Astrocyte of the hippocampus (primary cell): ENCODE measurements at places on chromosomes 11 and 22.
A peak's percentile ranks its signal among the peaks of the same experiment; 100 is the strongest.

GRCh38 chr11:80007616-80008015, 566.8 kb upstream of the TENM4 start:
- peak; percentile 63 for DNase-seq

DNA sequence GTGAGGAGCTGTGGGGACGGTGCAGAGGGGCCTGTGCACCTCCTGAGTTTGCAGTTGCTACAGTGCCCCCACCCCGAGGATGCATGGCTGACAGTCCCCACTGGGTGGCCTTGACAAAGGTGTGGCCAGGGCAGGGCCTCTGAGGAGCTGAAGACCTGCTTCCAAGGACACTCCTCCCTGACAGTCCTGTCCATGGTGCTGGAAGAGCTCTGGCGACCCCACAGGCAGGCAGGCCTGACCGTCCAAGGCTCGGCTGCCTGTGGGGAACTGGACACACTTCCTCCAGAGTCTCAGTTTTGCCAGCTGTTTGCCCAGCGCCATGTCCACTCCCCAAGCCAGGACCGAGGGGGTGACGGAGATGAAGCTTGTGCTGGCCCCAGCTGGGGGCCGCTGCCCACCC, 32.7 kb downstream of the BRSK2 start:
- DNase-seq: peak; percentile 42

DNA sequence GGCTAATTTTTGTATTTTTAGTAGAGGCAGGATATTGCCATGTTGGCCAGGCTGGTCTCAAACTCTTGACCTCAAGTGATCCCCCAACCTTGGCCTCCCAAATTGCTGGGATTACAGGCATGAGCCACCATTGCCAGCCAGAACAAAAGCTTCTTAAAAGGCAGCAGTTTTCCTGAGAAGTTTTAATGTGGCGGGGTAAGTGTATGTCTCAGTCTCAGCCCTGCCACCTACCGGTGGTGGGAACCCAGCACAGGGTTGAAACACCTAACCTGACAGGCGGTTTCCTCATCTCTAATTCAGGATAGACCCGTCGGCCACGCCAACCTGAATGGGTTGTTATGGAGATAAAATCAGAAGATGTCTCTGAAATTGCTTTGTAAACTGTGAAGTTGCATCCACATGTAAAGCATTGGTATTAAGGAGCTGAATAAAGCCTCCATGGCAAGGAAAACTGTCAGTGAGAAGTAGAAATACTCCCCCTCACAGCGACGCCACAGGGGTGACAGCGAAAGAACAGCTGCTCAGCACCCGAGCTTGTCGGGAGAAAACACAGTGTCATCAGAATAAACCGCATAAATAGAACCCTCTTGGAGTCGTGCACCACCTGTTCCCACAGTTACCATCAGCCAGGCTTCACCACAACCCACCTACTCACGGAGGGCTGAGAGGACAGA, 165.9 kb upstream of the NCAM1 start:
- peak; percentile 47 for DNase-seq

GRCh38 chr11:65135633-65136145, 1.4 kb upstream of the SYVN1 start:
- DNase-seq: no peak

- DNase-seq: peak; percentile 95
These were observed at the start of gene TENM4 for GRCh38 chr11:79440571-79441460. Gene TENM4, minus strand, starts transcription at chr11:79441030. Its CDS starts 371,086 bp downstream, at chr11:79069944.

GRCh38 chr11:93484716-93485115, 58.5 kb downstream of the SMCO4 start:
- DNase-seq: peak; percentile 24

DNA sequence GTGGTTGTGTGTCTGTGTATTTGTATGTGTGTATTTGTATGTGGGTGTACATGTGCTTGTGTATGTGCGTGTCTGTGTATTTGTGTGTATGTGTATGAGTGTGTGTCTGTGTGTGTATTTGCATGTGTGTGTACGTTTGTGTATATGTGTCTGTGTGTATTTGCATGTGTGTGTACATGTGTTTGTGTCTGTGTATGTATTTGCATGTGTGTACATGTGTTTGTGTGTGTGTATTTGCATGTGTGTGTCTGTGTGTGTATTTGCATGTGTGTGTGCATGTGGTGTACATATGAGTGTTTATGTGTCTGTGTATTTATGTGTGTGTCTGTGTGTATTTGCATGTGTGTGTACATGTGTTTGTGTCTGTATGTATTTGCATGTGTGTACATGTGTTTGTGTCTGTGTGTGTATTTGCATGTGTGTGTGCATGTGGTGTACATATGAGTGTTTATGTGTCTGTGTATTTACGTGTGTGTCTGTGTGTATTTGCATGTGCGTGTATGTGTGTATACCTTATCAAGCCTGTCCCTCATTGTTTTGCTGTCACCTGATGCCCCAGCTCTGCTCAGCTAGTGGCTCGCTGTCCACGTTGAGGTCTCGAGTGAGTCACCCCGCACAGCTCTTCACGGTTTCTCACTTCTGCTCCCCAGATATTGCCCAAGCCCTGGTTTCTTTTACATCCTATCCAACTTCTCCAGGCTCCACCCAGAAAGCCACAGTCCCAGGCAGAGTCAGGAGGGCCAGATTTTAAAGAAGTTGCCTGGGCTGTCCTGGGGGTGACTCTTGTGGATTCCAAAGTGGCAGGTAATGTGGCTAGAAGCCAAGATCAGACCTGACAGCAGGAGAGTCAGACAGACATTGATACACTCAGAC, 15.2 kb downstream of the MB start:
- DNase-seq: peak; percentile 61

DNA sequence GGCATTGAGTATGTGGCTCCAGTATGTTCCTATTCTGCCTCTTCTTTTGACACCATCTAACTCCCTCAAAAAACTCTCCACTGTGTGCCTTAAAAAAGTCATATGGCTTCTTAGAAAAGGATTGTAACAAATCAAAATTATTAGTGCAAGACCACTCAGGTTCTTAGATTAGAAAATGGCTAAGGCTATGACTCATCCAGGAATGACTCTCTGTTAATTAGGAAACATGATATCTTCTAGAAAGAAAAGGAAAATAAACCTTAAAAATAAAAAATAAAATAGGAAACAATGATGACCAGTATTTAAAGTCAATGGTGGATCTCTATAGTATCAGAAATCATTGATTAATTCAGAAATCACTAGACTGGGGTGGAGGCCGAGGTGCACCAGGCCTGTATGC, 21.7 kb downstream of the SLC25A17 start:
- peak; percentile 16 for DNase-seq

GRCh38 chr22:37193629-37194191, 5.7 kb upstream of the C1QTNF6 start:
- no peak for DNase-seq

GRCh38 chr11:71371674-71372069, 76.5 kb downstream of the DHCR7 start:
- no peak for DNase-seq

DNA sequence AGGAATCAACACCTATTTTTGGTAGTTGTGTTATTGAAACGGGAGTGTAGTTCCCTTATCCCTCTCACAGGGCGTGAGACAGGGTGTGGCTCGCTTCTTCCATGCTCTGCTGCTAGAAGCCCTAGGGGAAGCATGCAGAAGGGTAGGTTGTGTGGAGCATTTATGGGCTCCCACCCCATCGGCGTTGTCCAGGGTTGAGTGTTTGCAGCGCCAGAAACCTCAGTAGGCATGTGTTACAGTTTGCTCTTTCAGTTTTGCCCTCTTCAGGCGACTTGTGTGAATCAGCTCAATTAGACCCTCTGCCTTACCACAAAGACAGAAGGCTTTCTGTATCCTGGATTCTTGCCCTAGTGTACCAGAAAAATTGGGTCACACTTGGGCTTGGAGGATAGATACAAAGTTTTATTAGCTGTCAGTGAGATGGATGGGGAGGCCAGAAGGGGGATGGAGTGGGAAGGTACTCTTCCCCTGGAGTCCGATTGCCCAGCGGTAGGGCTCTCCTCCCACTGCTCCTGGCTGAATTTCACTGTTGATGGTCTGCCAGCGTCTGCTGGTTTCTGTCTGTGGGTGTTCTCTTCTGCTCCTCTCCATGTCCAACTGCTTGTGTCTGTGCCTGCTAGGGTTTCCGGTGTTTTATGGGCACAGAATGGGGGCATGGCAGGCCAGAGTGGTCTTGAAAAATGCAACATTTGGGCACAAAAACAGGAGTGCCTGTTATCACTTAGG, 358.3 kb upstream of the CTSC start:
- no peak for DNase-seq

DNA sequence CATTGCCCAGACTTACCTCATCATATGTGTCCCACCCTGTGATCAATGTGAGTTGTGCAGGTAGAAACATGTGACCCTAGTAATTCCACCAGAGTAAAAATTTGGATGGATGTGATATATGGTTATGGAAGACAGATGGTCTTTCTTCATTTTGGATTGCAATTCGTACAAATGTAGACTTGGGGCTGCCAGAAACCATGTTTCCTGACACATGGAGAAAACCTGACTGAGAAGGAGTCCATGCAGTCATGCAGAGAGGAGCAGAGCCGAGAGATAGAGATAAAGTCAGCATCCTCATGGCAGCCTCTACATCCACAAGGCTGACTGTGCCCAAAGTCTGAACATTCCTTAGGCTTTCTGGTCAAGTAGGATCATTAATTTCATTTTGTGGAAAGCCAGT, 678.1 kb upstream of the KIRREL3 start:
- DNase-seq: no peak

DNA sequence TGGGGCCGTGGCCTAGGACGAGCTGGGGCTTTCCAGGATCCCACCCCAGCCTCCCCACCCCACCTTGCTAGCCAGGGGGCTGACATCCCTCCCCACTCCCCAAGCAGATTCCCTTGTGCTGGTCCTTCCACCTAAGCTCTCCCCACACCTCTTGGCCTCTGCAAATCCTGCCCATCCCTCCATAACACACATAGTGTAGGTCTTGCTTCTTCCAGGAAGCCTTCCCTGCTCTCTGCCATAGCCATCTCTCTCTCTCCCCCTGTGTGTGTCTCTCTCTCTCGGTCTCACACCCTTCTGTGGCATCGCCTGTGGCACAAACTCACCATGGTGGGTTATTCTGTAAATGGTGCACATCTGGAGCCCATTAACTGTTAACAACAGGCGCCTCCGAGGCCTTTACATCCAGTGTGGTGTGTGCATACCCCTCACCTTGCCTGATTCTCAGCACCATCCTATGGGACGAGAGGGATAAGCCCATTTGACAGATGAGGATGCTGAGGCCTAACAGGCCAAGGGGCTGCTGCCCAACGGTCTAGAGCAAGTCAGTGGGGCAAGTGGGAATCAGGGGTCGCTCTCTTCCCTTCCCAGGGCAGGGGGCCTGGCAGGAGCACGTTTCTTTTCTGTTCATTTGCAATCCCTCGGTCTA, 22.2 kb upstream of the PICK1 start:
- DNase-seq: no peak

- no peak for DNase-seq
These were observed 162.5 kb downstream of the ETS1 start for GRCh38 chr11:128424851-128425285.

GRCh38 chr11:86248609-86249008, 4.1 kb downstream of the EED start:
- DNase-seq: no peak

DNA sequence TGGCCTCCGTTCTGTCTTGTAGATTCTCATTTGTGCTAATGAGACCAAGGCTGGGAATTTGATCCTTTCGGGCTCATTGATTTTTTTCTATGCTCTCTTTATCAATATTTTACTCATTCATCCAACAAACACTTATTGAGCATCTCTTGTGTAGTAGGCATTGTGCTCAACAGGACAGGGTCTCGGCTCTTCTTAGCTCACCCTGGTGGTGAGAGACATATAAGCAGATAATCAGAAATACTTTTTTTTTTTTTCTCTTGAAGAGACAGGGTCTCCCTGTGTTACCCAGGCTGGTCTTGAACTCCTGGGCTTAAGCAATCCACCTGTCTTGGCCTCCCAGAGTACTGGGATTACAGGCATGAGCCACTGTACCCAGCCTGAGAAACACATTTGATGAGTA, 48.0 kb upstream of the SLC5A1 start:
- no peak for DNase-seq

DNA sequence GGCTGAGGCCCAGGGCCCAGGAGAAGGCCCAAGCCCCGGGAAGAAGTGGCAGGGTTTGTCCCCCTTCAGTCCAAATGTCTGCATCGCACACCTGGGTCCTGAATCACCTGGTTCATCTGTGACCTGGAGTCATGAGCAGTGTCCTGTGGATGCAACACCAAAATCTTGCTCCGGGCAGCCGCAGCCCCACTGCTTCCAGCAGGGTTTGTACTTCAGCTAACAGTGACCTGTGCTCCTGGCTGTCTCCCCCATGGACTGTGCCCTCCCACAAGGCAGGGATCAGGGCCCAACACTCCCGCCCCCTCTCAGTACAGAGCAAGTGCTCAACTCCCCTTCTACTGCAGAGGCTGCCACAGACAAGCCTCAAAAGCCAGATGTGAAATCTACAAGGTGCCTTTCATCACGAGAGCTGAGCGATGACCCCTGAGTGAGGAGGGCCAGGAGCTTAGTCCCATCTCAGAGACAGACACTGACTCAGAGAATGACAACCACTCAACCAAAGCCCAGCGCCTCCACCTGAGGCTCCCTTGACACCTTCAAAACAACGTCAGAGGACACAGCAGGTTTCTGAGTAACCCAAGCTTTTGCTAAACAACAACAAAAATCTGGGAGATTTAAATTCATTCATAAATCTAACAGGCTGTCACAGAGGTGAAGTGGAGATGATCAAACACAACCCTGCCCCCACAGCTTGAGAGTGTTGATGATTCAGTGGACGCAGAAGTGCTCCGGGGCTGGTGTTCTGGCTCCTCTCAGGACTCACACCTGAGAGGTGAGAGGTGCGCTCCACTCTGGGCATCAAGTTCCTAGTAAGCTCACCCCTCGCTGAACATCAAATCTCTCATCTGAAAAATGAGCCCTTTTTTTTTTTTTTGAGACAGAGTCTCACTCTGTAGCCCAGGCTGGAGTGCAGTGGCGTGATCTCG, 3.4 kb downstream of the KIAA0930 start:
- DNase-seq: no peak

- DNase-seq: peak; percentile 87
These were observed 740 bp downstream of the EML3 start for GRCh38 chr11:62611705-62612365.

DNA sequence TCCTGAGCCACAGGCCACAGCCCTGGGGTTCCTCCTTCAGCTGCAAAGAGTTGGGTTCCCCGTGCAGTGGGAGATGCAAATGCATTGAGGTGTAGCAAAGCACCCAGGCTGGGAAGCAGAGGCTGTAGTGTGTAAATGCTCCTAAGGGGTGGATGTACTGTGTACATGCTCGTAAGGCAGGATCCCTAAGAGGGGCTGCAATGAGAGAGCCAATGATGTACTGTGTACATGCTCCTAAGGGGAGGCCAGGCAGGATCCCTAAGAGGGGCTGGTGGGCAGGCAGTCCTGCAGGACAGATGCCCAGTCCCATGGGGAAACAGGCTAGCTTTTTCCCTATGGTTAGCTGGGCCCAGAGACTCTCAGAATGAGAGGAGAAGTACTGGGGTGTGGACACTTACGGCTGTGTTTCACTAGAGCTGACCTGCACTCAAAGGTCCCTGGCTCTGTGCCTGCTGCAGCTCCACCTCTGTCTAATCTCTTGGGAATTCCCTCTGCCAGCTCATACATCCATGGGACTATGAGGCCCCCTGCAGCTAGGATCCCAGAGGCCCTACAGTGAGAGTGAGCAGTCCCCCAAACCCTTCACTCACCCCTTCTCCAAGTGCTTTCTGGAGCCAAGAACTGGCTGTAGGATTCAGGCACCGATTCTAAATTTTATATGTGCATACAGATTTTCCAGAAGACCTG, 261.9 kb upstream of the LUZP2 start:
- DNase-seq: peak; percentile 65

GRCh38 chr11:122108192-122108799, 7.7 kb downstream of the BLID start:
- DNase-seq: peak; percentile 54

GRCh38 chr11:72627594-72628281, 46.5 kb downstream of the PDE2A start:
- DNase-seq: no peak
